ENCODE measurements at places on chromosomes 6 and 20.

- no peak for DNase-seq
These were observed 200.0 kb downstream of the LY86 start for GRCh38 chr6:6788394-6789032.

GRCh38 chr6:101275251-101275650 lies 118.3 kb upstream of the GRIK2 start:
- DNase-seq: no peak

GRCh38 chr6:22067671-22068070 lies 229.2 kb downstream of the PRL start:
- DNase-seq: no peak

GRCh38 chr20:62454904-62455636 lies 20.7 kb downstream of the GATA5 start:
- no peak for DNase-seq

GRCh38 chr6:166489301-166490155 lies 97.0 kb downstream of the RAMACL start:
- DNase-seq: no peak

DNA sequence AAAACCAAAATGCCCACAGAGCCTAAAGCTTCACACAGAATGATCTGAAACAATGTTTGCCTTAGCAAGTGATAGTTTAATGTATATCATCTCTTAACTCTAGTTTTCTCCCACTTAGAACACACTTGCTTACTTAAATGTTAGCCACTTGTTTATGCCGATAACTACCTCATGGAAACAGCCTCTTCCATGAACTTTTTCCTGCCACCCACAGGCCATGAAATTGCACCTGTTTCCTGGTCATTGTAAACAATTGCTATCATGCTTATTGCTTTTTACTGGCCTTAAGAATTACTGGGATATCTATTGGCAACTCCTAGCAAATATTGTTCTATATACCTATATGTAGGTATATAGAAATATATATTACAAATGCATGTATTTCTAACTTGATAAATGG lies 231.1 kb downstream of the HDGFL1 start:
- DNase-seq: no peak

GRCh38 chr6:52667572-52667971 lies 3.3 kb upstream of the TMEM14A start:
- DNase-seq: no peak

- no peak for DNase-seq
These were observed 12.4 kb downstream of the TRIM15 start for GRCh38 chr6:30175765-30176164.

DNA sequence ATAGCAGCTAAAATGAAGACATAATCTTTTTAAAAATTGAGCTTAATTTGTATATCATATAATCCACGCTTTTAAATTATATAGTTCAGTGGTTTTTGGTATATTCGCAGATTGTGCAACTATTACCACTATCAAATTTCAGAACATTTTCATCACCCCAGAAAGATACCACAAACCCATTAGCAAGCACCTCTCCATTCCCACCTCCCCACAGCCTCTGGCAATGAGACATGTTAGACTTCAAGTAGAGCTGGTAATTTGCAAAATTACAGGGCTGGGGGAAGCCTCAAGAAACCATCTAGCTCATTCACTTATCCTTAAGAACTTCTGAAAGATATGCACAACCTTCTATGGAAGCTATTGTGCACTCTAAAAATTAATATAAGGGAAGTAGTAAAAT lies 37.2 kb downstream of the TRMT6 start:
- no peak for DNase-seq

DNA sequence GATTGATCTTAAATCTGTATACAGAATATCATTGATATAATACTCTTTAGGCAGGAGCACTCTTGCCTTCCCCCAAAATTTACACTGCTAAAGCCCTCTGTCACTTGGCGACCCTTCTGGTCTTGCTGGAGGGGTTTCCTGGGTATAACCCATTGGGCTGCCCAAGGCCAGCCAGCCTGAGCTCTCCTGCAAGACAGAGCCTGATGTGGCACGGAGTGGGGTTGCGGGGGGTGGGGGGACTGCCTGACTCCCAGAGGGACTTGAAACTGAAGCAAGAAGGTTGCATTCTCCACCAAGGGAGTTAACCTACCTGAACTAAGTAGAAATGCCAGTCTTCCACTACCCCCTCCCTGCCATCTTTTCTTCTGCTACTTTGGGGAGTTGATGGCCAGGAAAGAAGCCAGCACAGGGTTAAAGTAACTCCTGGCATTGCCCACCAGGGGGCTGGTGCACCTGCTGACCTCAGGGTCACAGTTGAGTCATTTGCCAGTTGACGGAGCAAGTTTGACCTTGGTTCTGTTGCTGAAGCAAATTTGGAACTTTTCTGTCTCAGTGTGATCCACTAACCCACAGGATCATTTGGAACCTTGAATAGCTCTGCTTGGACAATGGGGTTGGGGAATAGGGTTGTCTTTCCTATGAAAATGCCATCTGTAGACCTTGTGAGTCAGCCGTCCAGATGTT lies 79.4 kb downstream of the ASXL1 start:
- no peak for DNase-seq

GRCh38 chr6:56853541-56853940 lies 101.4 kb upstream of the BEND6 start:
- no peak for DNase-seq

DNA sequence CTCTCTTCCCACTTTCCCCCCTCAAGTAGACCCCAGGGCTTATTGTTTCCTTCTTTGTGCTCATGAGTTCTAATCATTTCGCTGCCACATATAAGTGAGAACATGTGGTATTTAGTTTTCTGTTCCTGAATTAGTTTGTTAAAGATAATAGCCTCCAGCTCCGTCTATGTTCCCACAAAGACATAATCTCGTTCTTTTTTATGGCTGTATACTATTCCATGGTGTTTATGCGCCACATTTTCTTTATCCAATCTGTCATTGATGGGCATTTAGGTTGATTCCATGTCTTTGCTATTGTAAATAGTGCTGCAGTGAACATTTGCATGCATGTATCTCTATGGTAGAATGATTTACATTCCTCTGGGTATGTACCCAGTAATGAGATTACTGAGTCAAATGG lies 16.9 kb upstream of the PERP start:
- no peak for DNase-seq

DNA sequence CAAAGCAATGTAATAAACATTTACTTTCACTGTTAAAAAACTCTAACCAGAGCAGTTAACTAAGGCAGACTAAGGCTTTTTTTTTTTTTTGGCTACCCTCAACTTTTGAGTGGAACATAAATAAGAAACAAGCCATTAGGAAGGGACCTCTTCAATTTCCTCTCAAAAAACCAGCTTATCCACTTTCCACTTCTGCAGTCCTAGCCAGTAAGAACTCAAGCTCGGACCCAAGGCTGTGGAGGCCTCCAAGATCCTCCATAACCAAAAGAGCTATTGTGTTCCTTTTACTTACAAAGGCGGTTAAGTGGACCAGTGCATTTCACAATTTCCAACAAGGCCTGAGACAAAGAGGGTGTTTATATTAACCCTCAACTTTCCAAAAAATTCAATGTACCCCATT lies 5.3 kb downstream of the KCNK5 start:
- DNase-seq: no peak

Measured in stimulated activated CD4-positive, alpha-beta T cell treated with anti-CD3 and anti-CD28 coated beads, Interleukin-2, amount 100 ng/mL, for 24 hours (primary cell).